Activated CD4-positive, alpha-beta T cell treated with anti-CD3 and anti-CD28 coated beads, Interleukin-2, amount 50 U/mL, for 48 hours (primary cell): ENCODE measurements at places on chromosomes 3 and 15.

DNA sequence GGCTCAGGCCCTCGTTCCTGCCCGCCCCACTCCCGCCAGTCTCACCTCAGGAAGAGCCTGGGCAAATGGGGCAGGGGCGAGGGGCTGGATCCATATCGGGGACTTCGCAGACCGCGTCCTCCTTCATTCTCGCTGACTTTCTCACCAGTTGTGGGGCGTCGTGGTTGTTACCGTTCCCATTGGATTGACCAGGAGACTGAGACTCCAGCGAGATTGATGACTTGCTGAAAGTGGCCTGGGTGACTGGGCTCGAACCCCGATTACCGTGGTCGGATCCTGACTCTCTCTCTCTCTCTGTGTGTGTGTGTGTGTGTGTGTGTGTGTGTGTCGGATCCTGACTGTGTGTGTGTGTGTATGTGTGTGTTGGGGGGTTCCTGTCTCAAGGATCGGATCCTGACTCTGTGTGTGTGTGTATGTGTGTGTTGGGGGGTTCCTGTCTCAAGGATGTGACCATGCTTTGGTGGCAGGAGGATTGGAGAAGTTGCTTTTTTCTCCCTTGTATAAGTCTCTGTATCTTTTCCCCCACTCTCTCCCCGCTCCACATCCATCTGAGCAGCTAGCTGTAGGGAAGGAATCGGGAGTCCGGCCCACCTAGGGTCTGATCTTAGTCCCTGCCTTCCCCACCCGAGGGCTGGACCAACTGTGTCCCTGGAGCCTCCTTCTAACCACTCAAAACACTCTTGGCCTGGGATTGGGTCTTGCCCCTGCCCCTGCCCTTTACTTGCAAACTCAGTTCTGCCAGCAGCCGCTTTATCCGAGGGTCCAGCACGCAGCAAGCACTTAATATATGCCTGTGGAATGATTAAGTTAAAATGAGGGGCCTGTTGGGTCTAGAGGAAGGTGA lies 603 bp downstream of the PLEKHO2 start:
- DNase-seq, result peak; percentile 42

GRCh38 chr3:43194069-43194468 lies 88.2 kb upstream of the POMGNT2 start:
- DNase-seq, result peak; percentile 11

GRCh38 chr15:65365229-65365628 lies 12.6 kb downstream of the IGDCC3 start:
- DNase-seq, result no peak

GRCh38 chr3:31369637-31370379 lies 162.9 kb upstream of the STT3B start:
- DNase-seq, result no peak
